ENCODE measurements at places on chromosomes 6 and 20.
A peak's percentile ranks its signal among the peaks of the same experiment; 100 is the strongest.

- peak; percentile 26 for DNase-seq
These were observed 5.5 kb downstream of the ZNF334 start for GRCh38 chr20:46507760-46508407.

- DNase-seq: no peak
These were observed 61.2 kb upstream of the AKIRIN2 start for GRCh38 chr6:87763276-87763675.

DNA sequence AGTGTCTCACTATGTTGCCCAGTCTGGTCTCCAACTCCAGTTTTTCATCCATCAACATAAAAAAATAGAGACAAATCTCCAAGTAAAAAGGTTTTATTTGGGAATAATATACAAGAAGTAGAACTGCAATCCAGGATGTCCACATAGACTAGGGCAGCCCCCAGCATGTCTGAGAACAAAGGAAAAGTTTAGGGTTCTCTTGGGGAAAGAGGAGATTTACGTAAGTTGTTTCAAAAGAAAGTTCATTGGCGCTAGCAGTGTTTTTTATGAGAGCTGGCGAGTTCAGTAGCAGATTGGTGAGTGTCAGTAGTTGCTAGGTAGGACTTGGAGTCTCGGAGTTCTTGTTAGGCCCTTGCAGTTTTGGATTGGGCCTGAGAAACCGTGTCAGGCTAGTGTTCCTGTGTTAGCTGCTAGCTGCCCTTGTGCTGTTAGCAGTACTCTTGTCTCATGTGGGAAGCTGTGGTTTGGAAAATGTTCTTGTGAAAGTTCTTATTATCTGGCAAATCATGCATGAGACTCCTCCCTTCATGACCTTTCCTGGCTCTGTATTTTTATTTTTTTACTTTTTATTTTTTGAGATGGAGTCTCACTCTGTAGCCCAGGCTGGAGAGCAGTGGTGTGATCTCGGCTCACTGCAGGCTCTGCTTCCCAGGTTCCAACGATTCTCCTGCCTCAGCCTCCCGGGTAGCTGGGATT is 24.7 kb downstream of the TTLL9 start:
- DNase-seq: peak; percentile 36

- DNase-seq: no peak
These were observed 16.0 kb upstream of the PTCRA start for GRCh38 chr6:42899871-42900270.

GRCh38 chr6:119801056-119801455 is 451.5 kb upstream of the MAN1A1 start:
- no peak for DNase-seq

DNA sequence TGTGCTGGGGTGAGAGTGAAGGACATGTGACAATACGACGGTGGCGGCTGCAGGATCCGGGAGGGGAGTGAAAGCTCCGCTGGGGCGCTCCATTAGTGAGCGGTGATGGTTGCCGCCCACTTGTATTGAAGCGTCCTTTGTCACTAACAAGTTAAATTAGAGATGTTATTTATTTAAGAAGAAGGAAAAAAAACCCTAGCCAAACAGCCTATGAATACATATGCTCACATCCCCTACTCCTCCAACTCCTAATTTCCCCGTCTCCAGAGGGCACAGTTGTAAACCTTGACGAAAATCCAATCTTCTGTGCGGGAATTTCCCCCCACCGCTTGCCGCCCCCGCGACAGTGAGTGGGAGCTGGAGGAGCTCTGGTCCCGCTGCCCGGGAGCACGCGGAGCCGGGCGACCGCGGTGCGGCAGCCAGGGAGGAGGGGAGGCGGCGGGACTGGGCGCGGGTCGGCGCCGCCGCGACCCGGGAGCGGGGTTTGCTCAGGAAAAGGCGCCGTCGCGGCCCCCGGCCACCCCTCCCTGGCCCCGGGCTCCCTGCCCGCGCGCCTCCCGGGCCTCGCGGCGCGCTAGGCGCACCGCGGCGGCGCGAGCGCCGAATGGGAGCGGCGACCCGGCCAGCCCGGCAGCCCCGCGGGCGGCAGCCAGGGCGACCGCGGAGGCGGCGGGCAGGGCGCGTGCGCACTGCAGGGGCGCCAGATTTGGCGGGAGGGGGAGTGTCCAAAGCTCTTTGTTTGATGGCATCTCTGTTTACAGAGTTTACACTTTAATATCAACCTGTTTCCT is at the start of gene MYB:
MYB (plus strand) TSS at position 767 of the 791 bp plus-strand sequence. CDS start 206 bp downstream, outside the sequence.
- DNase-seq: peak; percentile 90

DNA sequence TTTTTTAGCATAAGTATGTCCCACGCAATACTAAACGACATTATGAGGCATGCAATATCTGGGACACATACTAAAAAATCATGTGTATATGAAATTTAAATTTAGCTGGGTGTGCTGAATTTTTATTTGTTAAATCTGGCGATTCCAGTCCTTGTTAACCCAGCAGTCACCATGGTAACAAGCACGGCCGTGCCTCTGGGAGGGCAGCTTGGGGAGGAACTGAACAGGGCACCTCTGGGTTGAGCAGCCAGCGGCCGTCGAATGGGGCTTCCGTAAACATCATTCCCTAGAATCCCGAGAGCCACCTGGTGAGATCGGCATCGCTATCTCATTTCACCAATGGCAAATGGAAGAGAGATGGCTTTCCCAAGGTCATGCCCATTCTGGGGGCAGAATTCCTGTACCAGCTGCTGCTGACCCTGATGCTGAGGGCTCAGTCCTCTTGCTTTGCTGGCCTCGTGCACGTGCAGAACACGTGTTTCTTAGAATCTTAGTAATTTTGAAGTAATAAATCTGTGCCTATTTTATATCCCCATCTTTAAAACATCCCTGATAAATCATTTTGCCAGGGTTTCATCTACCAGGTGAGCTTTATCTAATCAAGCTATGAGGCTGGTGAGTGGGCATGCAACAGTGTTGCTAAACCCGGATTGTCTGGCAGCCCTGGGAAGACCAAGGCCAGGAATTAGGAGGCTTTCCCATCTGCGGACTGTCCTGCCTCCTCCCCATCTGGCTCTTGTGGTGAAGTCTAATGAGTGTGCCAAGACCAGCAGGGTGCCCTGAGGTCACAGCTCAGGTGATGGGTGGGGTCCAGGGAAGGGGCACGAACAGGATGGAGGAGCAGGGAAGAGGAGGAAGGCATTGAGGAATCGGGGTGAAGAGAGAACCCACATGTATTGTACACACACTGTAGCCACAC is 85.1 kb downstream of the AGPAT4 start:
- no peak for DNase-seq

DNA sequence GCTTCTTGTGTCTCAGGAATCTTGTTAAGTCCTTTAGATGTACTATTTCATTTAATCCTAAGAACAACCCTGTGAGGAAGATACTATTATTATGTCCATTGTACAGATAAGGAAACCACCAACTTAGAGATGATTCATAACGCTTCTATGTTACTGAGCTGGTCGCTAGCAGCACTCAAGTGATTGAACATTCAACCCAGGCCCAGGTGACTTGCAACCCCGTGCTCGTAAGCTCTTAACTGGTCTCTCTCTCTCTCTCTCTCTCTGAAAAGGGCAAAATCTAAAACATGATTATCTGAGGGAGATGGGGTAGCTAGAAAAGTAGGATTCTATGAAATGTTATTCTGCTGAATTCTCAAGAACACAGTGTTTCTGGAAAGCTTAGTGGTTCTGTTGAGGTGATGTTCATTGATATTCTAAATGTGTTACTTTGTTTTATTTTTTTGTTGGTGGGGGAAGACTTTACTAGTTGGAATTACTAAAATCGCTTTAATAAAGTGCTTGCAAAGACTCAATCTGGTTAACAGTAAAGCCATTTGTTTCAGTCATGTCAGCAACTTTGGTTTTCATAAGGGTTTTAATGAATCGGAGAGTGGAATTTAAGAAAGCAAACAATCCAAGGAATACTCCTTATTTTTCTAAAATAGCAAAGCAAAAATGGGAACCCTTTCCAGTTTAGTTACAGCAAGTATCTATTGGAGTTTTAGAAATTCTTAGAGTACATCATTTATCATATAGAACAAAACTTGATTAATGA is 265.0 kb upstream of the TAB2 start:
- peak; percentile 62 for DNase-seq

DNA sequence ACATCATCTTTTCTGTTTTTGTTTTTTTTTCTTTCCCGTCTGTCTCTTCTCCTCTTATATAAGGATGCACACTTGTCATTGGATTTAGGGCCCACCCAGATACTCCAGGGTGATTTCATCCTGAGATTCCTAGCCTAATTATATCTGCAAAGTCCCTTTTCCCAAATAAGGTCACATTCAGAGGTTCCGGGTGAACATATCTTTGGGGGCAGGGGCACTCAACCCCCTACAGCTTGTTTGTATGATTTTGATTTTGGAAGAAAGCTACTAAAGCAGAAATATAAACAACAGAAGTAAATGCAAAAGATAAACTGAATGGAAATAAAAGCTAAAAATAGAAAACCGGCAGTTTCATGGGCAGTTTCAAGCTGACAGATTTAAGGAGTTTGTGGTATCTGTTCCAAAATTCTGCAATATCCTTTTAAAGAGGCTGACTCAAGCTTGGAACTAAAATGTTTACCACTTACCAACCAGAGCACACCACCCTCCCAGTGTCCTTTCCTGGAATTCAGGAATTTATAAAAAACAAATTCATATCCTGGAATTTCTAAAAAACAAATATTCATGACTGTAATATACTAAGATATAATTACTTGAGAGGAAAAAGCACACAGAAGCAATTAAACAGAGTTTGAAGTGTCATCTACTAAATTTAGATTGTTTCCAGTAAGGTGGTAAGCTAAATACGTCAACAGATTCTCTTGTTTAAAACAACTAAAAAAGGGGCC is 100.0 kb upstream of the CARMIL1 start:
- DNase-seq: peak; percentile 79

DNA sequence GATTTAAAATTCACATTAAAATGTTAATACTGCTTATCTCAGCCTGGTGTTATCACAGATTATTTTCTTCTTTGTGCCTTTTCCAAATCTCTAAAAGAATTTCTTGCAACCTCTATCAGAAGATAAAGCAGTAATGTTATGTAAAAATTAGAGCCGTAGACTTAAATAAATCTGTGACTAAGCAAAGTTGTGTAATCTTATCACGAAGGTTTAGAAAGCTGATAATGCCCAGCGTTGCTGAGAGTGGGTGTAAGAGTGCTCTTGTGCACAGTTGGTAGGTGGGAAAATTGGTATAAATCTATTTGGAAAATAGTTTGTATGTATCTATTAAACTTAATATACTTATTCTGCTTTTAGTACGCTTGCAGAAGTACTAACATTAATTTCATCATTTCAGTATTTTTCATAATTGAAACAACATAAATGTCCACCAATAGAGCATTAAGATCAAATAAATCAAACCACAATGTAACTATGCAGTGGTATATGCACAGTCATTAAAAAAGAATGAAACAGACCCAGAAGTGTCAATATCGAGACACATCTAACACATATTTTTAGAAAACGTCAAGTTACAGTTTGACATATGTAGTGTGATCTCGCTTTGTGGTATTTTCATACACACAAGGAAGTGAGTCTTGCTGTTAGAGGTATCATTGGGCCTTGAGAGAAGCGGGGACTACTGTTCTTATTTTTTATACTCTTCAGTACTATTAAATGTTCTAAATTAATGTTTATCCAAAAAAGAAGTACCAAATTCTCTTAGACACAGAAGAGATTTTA is 54.4 kb upstream of the PBOV1 start:
- no peak for DNase-seq

- no peak for DNase-seq
These were observed 67.6 kb upstream of the FOXQ1 start for GRCh38 chr6:1244278-1244677.

DNA sequence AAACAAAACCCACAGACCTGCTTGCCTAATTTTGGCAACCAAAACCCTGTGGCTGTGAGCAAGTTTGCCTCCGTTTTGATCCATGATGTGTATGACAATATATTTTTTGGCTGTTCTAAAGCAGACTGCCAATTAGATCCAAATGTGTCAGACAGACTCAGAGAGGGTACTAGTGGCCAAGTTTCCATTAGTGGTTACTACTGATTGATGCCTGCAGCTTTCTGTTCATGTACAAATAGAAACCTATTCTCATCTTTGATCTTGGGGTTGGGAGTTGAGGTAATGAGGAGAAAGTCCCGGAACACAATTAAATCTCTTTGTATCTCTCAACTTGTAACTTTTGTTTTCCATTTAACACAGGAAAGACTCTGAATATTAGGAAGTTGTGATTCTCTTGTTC is 100.9 kb downstream of the RNF144B start:
- DNase-seq: no peak

- DNase-seq: no peak
These were observed 74.4 kb downstream of the ELOVL4 start for GRCh38 chr6:79872986-79873385.

DNA sequence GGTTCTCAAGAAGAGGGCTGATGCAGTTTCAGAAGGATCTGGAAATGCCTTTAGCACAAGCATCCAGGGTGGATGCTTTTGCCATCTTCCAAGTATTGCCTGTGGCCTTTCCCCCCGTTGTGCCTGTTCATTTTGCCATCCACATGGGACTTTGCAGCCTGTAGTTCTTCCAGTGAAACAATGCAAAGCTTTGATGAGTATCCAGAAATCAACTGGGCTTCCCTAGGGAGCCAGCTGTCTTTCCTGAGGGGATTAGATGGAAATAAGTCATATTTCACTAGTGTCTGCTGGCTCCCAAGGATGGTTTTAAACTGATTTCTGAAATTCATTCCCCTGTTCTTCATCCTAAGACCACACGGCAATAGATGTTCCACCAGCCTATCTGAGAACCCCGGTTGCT is 63.3 kb downstream of the CAP2 start:
- no peak for DNase-seq

- no peak for DNase-seq
These were observed 156.7 kb downstream of the LPA start for GRCh38 chr6:160507420-160507819.

GRCh38 chr20:12177657-12178293 is 260.1 kb downstream of the BTBD3 start:
- no peak for DNase-seq

GRCh38 chr6:83169106-83169505 is 24.0 kb downstream of the PGM3 start:
- no peak for DNase-seq

GRCh38 chr6:148250975-148251685 is 91.5 kb upstream of the SASH1 start:
- peak; percentile 4 for DNase-seq

- no peak for DNase-seq
These were observed 160.2 kb upstream of the STXBP5 start for GRCh38 chr6:147043994-147044477.

DNA sequence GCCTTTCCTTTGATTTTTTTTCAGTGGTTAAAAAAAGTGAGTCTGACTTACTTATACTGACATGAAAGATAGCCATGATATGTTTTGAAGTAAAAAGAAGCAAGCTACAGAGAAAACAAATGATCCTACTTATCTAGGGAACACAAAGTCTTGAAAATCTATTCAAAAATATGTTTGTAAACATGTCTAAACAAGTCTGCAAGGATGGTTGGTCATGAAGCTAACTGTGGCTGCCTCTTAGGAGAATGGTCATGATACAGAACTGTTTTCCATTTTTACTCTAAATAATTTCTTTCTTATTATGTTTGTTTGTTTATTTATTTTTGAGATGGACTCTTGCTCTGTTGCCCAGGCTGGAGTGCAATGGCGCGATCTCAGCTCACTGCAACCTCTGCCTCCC is 21.5 kb downstream of the FERMT1 start:
- DNase-seq: no peak

GRCh38 chr20:37502654-37503053 is 18.4 kb upstream of the NNAT start:
- DNase-seq: no peak

GRCh38 chr6:36924778-36925374 is 29.7 kb upstream of the PI16 start:
- DNase-seq: no peak

- no peak for DNase-seq
These were observed 583.3 kb downstream of the TENT5A start for GRCh38 chr6:81169166-81169565.

- no peak for DNase-seq
These were observed 809 bp upstream of the NOL7 start for GRCh38 chr6:13614126-13614925.
